ENCODE measurements at places on chromosomes 3 and 15.

DNA sequence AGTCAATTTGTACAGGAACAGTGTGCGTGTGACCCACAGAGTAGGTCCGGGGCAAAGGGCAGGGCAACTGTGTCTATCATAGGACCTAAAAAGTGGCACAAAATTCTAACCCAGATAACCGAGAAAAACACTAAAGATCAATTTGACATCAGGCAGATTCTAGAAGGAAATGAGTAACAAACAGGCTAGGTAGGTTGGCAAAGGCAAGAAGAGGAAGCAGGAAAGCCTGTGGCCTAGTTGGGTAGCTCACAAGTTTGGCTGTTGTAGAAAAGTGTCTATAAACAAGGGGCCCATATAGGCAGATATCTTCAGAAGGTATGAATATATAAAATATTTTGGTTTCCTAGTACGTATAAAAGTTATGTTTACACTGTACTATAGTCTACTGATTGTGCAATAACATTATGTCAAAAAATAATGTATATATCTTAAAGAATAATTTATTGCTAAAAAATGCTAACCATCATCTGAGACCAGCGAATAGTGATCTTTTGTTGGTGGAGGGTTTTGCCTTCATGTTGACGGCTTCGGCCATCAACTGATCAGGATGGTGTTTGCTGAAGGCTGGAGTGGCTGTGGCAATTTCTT, 13.3 kb upstream of the OR5K1 start:
- no peak for DNase-seq

GRCh38 chr15:40693904-40694687, 878 bp upstream of the RAD51 start:
- DNase-seq, result peak; percentile 23

GRCh38 chr3:184315871-184316661, 1.7 kb downstream of the EIF4G1 start:
- DNase-seq, result peak; percentile 21

GRCh38 chr3:73379465-73379864, 245.3 kb downstream of the PDZRN3 start:
- no peak for DNase-seq

- DNase-seq, result peak; percentile 75
Observed at GRCh38 chr15:74821091-74821789, 5.2 kb upstream of the CPLX3 start.

DNA sequence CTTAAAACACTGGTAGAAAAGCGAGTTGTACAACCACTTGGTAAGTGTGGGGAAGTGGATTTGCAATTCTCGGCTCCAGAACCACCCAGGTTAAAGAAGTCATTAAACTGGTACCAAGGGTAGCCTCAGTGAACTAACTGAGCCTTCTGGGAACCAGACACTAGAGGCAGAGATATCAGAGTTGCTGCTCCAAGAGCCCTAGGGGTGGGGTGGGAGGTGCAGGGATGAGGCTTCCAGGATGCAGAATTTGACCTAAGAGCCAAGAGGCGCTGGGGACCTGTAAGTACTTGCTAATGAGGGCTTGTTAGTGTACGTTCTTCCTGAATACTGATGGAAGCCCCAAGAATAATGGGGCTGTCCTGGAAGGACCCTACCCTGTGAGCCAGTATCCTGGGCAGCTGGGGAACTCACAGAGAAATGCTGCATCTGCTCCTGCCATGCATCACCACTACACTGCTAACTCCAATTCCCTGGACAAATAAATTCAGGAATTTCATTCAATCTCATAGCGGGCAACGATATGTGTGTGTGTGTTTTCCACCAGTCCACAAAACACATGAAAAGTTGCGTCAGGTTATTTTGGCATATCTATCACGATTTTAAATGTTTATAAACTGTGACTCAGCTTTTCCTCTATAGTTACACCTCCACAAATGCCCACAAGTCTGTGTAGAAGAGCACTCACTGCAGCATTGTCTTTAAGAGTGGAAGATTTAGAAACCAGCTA, 23.8 kb downstream of the STIMATE start:
- no peak for DNase-seq

DNA sequence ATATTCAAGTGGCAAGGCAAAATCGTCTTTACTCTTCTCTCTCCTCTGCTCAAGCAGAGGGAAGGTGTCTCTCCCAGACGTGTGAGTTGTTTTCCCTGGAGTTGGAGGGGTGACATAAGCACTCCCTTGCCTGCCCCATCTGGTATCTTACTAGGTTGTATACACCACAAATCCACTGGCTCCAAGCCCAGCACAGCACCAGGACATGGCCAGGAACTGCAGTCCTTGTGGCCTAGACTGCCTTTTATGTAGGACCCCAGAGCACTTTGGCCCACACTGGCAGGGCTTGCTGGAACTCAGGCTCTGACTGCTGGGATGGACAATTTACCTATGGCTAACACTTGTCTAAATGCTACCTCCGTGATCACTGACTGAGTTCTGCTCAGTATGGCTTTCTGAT, 34.0 kb downstream of the DZIP3 start:
- DNase-seq, result no peak

- DNase-seq, result no peak
Observed at GRCh38 chr3:25781145-25781757, 2.0 kb downstream of the NGLY1 start.

GRCh38 chr3:7315037-7315436, 454.1 kb downstream of the GRM7 start:
- DNase-seq, result no peak

GRCh38 chr3:98341758-98342157, 11.9 kb upstream of the OR5K4 start:
- no peak for DNase-seq

GRCh38 chr3:37675833-37676596, 185.7 kb upstream of the CTDSPL start:
- no peak for DNase-seq

GRCh38 chr15:54289590-54290136, 311.4 kb downstream of the UNC13C start:
- peak; percentile 5 for DNase-seq

- DNase-seq, result no peak
Observed at GRCh38 chr3:172442606-172443005, 5.7 kb downstream of the GHSR start.

- DNase-seq, result no peak
Observed at GRCh38 chr15:99431661-99432091, 134.1 kb upstream of the MEF2A start.

DNA sequence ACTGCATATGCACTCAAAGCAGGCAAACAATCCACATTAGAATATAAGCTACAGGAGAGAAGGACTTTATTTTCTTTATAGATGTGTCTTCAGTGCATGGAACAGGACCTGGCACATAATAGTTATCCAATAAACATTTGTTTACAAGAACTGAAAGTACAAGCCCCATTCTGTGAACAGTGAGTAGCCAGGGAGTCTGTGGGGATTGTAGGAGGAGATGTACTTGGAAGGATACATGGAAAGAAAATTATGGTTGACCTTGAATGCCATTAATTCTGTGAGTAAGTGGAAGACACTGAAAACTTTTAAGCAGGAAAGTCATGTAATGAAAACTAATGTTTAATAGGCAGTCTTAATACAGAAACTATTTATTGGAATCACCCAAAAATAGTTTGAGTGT, 28.3 kb downstream of the MASP1 start:
- no peak for DNase-seq

- no peak for DNase-seq
Observed at GRCh38 chr15:68586274-68586961, 7.6 kb downstream of the CORO2B start.

DNA sequence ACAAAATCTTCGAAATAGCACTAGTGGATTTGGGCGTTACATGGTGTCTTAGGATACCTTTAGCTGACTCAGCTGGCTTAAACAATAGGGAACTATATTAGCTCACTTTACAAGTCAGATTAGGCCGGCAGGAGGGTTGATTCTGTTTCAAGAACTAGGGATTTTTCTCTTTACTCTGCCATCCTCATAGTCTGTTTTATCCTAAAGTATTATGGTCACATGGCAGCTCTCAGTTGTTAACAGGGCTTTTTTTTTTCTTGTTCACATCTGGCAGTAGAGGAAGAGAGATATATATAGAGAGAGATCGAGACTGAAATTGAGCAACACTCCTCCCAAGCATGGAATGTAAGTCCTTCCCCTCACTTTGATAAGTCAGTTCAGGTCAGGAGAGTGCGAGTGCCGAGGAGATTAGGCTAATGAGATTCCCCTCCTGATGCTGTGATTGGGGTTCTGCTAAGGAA, 32.9 kb downstream of the CHP1 start:
- no peak for DNase-seq

GRCh38 chr3:192858849-192859585, 58.6 kb downstream of the MB21D2 start:
- DNase-seq, result no peak

GRCh38 chr3:30628205-30628900, 22.0 kb downstream of the TGFBR2 start:
- DNase-seq, result no peak

- no peak for DNase-seq
Observed at GRCh38 chr3:157443905-157444796, 7.5 kb downstream of the PTX3 start.

DNA sequence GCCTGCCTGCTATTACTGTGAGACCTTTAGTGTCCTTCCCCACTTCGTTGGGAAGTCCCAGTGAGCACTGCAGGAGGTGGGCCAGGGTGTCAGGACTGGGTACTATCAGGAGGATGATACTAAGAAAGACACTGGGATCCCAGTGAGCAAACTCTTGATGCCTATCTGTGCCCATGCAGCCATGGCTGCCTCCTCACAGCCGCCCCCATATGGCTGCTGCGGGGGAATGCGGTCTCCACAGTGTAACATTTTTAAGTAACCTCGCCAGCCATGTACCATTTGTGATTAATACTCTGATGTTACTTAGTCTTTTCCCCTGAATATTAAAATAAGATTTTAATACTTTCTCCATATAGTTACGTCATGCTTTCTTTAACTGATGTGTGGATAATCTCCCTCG, 312.2 kb downstream of the RYR3 start:
- no peak for DNase-seq

GRCh38 chr3:23481616-23482278, 278.6 kb downstream of the UBE2E2 start:
- no peak for DNase-seq

GRCh38 chr3:57999417-58000115, 8.7 kb upstream of the FLNB start:
- DNase-seq, result no peak

GRCh38 chr3:73572368-73572767, 52.4 kb downstream of the PDZRN3 start:
- DNase-seq, result no peak

DNA sequence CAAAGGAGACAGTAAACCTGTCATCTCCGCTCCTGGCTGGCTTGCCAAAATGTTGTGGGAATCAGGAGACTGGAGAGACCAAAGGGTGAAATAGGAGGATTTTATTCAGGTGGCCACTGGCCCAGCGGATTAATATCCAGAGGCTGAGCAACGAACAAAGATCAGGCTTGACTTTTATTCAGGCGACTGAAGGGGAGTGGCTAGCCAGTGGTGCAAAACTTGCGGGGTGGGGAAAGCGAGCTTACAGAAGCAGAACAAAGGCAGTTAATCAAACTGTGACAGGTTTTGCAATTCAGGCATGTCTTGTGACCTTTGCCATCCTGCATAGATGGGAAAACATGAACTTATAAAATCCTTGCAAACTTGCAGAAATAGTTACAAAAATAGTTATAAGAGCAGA, 19.8 kb upstream of the ACAD9 start:
- DNase-seq, result no peak

- no peak for DNase-seq
Observed at GRCh38 chr3:32861681-32862080, 43.9 kb downstream of the TRIM71 start.

GRCh38 chr3:40771112-40771511, 246.4 kb downstream of the ZNF621 start:
- DNase-seq, result no peak

DNA sequence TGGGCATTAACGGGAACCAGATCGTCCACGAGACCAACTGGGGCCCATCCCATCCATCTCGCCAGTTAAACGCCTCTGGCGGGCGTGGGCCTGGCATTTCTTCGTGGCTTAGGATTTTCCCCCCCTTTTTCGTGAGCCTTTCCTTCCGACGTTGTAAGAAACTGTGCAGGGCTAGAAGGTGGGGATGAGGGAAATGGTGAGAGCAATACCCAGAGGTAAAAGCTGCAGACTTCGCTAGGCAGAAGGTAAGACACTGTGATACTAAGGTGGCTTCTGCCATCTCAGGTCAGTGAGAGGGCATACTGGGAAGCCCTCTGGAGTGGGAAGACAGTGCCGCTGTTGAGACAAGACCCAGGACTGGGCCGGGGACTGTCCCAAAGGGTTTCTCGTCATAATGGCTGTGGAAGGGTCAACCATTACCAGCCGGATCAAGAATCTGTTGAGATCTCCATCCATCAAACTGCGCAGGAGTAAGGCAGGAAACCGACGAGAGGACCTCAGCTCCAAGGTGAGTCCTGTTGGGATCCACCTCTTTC, 666 bp downstream of the MAPKBP1 start:
- no peak for DNase-seq

GRCh38 chr15:35136321-35137189, 51.5 kb upstream of the NANOGP8 start:
- peak; percentile 57 for DNase-seq

DNA sequence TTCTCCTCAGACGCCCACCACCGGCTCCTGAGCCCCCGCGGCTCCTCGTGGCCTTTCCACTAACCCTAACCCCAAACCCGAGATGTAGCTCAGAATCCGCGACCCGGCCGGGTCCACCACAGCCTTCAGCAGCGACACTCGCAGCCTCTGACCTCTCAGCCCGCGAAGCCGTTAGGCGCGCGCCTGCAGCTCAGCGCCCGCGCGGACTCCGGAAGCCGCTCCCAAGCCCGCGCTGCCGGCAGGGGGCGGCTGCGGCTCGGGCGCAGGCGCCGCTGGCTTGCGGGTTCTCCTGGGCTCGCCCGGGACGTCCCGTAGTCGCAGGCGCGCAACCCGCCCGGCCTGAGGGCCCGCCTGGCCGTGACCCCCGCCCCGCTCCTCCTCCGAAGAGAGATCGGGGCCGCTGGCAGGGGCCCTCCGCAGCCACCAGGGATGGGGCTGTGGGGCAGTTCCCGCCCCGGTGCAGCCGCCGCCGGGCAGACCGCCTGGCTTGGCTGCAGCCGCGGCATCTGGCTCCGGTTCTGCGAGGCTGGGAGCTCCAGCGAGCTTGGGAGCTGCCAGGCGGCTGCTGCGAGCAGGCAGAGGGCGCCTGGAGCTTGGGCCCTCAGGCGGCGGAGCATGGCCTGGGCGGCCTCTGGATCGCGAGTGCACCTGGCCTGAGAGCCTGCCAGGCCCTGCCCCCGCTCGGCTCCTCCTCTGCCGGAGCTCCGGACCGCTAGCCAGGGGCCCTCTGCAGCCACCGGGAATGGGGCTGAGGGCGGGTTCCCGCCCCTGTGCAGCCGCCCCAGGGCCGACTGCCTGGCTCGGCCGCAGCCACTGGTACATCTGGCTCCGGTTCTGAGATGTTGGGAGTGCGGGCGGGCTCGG, 120.7 kb downstream of the LMLN start:
- DNase-seq, result peak; percentile 77

GRCh38 chr3:126342991-126343648, 14.1 kb downstream of the KLF15 start:
- DNase-seq, result no peak

- DNase-seq, result no peak
Observed at GRCh38 chr3:140277886-140278285, 342.9 kb downstream of the CLSTN2 start.

GRCh38 chr15:83472151-83472550, 25.0 kb downstream of the SH3GL3 start:
- DNase-seq, result no peak
